Suppressor macrophage (primary cell): ENCODE measurements at places on chromosomes 4 and X.

DNA sequence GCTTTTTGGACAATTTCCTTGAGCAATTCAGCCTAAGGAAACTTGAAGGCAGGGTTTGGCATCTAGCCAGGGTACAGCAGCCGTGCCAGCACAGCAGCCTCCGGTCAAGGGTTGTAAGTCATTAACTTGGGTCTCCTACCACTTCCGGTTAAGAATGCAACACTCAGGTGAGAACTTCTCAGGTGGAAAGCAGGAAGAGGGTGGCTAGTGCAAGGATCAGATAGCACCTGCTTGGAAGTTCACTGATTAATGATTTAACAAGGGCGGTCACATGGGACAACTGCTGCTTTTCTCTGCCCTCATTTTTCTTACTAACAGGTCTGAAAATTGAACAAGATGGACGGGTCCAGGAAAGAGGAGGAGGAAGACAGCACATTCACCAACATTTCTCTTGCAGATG, 30.1 kb upstream of the SCOC start:
- peak; percentile 18 for DNase-seq

GRCh38 chr4:10781805-10782204, 97.2 kb upstream of the CLNK start:
- no peak for DNase-seq

DNA sequence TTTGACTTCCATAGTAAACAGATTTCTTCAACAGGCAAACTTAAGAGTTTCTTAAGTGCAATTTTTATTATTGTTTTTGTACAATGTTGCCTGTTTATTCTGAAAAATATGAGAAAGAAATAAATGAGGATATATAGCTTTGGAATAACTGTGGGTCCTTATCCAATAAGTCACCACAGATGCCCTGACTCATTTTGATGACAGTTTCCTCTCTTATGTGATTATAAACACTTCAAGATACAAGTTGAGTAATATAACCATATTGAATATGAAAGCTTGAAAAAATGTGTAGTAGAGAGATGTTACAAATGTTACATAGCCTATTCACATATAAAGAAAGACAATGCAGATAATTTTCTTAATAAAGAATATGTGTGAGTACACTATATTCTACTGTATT, 931.6 kb downstream of the RAPGEF2 start:
- DNase-seq, result no peak

- no peak for DNase-seq
Measured at GRCh38 chr4:123034023-123034422, 111.6 kb upstream of the NUDT6 start.

- peak; percentile 67 for DNase-seq
Measured at GRCh38 chrX:107674480-107675364, 46.4 kb downstream of the PRPS1 start.

DNA sequence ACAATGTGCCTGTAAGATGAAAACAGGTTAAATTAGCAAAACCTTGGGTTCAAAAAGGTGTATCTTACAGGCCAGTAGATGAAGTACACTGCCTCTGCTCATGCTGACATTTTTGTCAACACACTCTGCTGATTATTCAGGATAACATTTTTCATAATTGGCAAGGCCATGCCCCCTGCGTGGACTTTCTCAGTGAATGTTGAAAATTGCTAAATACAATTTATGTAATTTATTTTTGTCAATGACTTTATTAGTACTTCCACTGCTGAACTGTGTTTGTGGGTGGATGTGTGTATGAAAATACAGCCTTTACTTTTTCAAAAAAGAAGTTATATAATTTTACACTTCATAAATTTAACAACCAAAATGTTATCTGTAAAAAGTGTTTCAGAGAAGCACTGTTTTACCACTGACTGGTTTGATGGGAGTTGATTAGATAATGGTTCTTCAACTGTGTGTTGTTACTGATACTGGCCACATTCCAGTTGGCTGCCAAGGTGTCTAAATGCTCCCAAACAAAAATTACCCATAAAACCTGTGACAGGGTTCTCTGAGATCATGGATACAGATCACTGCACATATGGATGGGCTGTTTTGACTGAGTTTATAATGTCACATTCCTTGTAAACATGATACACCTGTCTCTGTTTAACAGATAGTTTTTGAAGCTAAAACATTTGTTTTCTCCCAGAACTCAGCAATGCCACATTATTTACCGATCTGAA, 151.9 kb upstream of the SLC7A11 start:
- no peak for DNase-seq

DNA sequence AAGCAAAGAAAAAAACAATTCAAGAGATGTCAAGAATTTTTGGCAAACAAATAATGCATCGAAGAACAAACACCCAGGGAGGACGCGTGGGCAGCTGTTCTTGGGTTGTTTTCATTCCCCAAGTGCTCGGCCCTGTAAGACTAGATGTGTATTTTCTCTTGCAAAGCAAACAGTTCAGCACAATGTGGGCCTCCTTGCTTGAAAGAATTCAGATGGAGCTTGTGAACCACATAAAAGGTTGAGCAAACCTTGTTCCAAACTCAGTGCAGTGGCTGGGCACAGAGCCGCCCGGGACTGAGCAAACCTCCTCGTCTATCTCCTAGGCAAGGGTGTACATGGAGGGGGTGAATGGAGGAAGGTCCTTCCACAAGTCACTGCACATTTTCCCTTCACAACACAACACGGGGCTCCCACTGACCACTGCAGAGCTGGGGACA, 82.4 kb downstream of the HTRA3 start:
- DNase-seq, result no peak

- no peak for DNase-seq
Measured at GRCh38 chr4:20857081-20857480, 156.8 kb downstream of the PACRGL start.

DNA sequence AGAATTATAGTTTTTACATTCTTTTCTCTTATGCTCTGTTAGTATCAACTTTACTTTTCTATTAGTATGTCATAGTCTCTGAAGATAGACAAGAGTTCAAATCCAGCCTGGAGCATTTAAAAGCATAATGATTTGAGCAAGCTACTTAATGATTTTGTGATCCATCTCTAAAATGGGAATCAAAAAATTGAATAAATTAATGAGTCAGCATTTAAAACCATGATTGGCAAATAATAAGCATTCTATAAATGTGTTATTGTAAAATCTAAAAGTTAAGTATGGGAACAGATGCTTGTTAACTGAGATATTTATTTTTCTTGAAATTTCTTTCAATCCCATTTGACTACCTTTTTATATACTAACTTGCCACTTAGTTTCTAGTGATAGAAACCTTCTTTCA, 391.6 kb downstream of the PCDH7 start:
- no peak for DNase-seq

DNA sequence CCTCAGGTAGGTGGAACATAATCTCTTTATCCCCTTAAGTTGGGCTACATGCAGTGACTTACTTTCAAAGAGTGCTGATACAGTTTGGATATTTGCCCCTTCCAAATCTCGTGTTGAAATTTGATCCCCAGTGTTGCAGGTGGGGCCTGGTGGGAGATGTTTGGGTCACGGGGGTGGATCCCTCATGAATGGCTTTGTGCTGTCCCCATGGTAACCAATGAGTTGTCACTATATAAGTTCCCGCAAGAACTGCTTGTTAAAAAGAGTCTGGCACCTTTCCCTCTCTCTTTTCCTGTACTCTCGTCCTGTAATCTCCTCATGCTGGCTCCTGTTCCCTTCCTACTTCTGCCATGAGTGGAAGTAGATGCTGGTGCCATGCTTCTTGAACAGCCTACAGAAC, 71.3 kb downstream of the GLRA3 start:
- no peak for DNase-seq

DNA sequence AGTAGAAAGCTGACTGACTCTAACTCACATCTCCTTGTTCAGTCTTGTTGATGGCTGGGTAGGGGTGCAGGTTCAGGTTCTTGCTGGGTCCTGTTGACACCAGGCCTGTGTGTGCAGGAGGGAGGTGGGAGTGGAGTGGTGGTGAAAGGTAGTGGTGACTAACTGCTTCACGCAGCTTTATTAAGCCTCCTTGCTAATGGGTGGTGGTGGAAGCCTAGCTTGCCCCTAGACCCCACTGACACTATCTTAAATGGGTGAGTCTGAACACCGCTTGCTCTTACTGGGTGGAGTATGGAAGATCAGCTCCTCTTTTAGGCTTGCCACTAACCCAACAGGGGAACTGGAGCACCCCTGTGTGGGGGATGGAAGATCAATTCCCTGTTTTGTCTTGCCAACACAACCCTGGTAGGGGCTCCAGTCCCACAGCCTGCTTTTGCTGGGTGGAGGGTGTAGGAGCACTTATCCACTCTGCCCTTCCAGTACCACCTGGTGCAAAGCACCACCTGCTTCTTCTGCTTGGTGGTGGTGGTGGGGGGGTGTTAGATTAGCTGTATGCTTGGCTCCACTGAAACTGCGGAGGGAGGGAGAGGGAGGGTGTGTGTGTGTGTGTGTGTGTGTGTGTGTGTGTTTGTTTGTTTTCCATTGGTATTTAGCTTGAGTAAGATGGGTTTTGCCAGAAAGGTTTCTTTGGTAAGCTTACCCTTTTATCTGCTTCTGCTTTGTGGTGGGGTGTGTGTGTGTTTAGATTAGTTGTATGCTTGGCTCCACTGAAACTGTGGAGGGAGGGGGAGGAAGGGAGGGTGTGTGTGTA, 25.6 kb downstream of the KDM6A start:
- DNase-seq, result no peak

DNA sequence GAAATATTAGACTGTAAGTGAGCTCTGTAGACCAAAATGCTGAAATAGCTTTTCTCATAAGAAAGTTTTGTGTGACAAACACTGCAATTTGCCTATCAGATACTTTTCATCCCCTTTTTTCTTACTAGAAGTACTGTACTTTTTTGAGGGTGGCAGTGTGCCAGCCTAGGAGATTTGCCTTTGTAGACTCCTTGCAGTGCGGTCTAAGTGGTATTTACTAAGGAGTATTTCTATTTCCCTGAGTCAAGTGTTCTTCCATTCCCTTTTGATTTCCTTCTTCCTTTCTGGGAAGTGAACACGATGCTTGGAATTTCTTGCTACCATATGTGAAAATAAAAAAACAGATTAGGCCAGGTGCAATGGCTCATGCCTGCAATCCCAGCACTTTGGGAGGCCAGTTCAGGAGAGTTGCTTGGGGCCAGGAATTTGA, 34.6 kb downstream of the PDLIM5 start:
- no peak for DNase-seq

DNA sequence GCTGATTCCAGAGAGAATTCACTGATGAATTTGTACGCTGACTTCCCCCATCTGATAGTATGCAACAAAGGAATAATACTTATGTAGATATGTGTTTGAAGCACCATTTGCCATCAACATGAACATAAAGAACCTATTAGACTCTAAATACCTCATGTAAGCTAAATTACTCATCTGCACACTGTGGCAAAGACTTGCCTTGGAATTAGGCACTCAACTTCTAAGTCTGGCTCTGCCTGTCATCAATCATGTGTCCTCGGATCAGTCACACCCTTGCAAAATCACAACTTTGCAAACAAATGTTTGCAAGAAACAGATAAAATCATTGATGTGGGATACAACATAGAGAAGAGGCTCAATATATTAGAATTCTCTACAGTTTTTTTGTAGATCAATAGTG, 169.9 kb upstream of the LDB2 start:
- DNase-seq, result no peak

DNA sequence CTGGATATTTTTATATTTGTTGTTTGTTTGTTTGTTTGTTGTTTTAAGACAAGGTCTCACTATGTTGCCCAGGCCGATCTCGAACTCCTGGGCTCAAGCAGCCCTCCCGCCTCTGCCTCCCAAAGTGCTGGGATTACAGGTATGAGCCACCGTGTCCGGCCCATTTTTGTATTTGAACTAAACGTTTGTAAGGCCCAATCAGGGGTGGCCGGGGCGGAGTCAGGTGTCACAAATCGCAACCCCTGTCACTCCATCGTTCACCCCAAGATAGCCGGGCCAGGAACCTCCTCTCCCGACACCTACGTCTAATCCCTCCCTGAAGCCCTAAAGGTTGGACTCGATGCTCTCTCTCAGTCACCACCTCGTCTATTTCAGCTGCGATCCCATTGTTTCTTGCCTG, 722 bp upstream of the EFHC2 start:
- DNase-seq, result peak; percentile 4

GRCh38 chrX:12824944-12825343, 33.7 kb downstream of the PRPS2 start:
- peak; percentile 14 for DNase-seq

- peak; percentile 51 for DNase-seq
Measured at GRCh38 chrX:48913605-48914366, 2.3 kb upstream of the SLC35A2 start.

GRCh38 chrX:151929126-151929525, 16.4 kb downstream of the MAGEA4 start:
- DNase-seq, result no peak

DNA sequence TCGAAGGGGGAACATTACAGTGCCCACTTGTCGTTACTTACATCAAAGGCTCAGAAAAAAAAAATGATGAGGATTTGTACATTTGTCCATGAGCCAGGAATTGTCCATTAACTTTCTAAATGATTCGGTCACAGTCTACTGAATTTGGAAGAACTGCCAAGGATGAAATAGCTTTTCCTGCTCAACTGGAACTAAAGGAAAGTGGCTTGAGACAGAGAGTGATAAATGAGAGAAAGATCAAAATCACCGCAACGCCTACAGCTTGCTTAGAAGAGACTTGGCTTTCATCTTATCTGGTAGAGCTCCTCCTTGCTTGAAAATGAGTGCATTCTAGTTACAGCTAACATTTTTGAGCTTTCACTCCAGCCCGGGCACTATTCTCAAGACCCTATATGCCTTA, 55.5 kb upstream of the ADGRG2 start:
- no peak for DNase-seq

GRCh38 chrX:104325213-104325585, 70.5 kb upstream of the ESX1 start:
- no peak for DNase-seq

DNA sequence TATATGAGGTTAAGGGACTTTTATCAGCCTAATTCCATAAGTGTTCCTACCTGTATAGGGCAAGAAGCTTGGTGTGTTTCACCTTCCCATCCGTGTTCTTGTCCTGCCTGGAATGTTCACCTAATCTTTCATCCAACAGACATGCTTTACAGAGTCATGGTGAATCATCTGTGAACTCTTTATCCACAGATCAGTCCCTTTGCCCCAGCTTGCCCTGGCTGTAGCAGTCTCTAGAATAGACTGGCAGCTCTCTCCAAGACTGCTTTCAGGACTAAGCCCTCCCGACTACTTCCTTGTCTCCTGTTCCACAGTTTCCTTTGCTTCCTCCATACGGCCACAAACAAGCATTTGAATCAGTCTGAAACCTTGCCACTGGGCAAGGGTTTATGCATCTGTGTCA, 177.9 kb upstream of the IL15 start:
- DNase-seq, result peak; percentile 38
